ENCODE measurements at places on chromosomes 7 and 10.
A peak's percentile ranks its signal among the peaks of the same experiment; 100 is the strongest.

DNA sequence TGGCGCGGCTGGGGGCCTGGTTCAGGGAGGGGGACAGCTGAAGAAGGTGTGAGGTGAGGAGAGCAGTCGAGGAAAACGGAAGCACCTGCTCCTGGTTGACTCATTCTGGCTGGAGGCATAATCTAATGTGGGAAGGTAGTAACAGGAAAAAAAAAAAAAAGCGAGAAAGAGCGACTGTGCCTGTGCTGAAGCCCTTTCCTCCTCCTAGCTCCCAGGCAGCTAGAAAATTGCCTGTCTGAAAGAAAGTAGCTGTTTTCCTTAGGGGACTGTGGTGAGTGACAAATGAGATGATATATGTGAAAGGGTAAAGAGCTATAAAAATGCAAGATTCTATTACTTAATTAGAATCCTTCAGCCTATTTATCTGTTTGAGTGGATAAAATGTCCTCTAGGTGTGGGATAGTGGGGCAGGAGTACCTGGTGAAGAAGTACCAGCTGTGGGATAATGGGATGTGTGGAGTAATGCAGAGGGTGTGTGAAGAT, 4.9 kb upstream of the MEST start:
- DNase-seq = no peak

- DNase-seq = no peak
Measured at GRCh38 chr10:88158526-88159122, 295.2 kb downstream of the PTEN start.

DNA sequence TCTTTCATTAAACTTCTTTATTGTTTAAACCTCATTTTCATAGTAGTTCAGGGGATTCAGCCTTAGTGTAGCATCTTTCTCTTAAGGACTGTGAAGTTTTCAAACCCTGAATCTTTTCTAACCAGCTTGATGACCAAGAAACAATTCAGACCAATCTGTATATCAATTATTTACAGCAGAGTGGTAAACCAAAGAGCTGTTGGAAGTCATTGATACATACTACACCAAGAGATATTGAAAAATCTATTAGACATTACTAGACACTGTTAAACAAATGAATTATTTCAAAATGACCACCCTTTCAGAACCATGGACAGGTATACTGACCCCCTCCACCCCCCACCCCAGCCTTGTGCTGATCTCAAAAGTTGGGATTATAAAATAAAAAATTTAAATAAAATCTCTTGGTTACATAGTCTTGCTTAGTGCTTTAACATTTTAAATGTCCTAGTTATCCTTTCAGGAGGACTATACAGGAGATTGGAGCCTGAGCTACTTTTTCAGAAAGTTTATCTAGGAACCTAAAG, 143.9 kb upstream of the LSM8 start:
- DNase-seq = no peak

- DNase-seq = no peak
Measured at GRCh38 chr7:44811093-44811492, 14.6 kb downstream of the PPIA start.

DNA sequence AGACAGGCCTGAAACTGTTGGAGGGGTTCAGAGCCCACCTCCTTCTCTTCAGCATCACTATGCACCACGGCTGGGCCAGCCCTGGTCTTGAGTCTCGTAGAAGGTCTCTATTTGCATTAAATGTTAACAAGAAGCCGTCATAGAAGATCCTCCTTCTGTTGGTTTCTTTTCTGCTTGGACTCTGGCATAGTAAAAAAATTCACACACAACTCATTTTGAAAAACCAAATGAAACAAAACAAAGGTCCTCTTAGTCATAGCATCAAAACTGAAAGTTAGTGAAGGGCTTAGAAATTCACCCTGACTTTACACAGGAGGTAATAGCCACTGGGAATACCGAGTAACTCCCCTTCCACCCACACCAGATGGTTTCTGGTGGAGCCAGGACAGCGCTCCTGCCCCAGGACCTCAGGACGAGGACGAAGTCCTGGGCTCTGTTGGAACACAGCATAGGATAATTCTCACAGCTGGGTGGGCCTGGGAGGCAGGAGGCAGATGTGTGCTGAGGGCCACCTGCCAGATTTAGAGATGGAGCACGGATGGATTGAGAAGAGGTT, 248.4 kb upstream of the KLF6 start:
- DNase-seq = no peak

DNA sequence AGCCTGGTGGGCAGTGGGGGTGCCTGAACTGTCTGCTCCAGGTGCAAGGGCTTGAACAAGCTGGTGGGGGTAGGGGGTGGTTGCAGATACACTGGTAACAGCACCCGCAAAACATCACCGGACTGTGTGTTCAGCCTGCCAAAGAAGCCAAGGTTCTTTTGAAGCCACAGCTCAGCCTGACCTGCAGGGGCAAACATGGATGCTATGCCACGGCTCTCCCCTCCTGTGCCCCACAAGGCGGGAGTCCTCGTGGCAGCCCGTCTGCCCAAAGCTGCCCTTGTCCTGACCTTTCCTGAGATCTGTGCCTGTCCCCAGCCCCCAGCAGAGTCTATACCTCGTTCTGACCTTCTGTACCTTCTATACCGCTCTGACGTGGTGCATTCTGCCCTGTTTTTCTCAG, 285.7 kb downstream of the GLRX3 start:
- DNase-seq = no peak

GRCh38 chr10:31318382-31318853, 598 bp upstream of the ZEB1 start:
- peak; percentile 74 for DNase-seq

DNA sequence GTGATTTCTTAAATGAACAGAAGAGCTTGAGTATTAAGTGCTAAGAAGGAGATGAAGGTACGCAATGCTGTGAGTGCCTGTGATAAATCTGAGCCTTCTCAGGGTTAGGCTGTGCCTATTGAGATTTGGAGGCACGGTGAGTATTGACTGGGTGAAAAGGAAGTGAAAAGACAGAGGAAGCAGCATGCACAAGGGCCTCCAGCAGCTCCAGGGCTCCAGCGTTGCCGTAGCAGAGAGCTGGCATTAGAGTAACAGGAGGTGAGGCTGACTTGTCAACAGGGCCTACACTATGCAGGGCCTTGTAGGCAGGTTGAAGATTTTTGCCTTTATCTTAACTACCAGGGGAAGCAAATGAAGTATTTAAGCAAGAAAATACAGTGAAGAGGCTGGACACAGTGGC, 54.1 kb upstream of the PDCD4 start:
- no peak for DNase-seq

DNA sequence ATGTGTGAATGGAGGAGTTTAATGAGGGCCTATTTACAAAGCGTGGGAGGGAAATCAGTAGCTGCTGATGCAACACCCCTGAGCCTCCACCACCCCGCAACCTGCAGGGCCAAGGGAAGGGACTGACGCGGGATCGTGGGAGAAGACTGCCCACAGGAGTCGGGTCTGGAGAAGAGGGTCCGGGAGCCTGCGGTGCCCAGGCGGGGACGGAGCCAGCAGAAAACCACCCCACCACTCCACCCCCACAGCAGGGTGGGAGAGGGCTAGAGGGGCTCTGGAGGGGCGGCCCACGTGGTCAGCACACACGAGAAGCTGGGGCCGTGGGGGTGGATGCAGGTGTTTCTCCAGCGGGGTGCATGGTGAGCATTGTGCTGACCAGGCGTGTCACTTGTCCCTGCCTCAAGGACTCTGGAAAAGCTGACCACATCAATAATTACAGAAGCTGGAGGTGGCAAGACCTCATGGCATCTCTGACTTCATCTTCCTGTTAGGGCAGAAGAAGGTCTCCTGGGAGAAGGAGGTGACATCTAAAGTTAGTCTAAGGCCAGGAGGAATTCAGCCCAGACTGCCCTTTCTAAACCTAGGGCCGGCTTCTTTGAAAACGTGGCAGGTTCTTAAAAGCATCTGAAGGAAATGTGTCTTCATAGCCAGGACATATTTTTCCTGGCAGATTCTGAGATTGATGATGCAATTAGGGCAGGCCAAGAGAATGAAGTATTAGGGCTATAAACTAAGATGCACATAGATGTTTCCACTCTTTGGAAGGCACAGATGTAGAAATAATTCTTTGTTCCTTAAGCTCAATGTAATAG, 150.9 kb downstream of the RGS10 start:
- DNase-seq = no peak

DNA sequence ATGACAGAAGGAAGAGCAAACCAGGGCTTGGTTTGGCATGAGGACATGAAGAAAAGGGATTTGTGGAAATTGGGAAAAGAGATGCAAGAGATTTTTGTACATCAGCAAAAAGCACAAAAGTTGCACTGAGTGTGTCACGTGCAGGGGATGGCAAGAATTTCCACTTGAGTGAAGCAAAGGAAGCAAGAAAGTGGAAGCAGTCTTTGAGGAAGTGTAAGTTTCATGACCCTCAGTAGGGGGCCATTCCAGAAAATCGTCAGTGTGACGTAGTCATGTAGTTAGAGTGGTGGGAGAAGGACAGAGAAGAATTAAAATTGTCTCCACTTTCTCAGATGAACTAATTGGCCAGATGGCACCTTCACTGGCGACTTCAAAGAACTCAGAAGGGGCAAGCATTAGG, 123.3 kb upstream of the FZD1 start:
- DNase-seq = no peak

DNA sequence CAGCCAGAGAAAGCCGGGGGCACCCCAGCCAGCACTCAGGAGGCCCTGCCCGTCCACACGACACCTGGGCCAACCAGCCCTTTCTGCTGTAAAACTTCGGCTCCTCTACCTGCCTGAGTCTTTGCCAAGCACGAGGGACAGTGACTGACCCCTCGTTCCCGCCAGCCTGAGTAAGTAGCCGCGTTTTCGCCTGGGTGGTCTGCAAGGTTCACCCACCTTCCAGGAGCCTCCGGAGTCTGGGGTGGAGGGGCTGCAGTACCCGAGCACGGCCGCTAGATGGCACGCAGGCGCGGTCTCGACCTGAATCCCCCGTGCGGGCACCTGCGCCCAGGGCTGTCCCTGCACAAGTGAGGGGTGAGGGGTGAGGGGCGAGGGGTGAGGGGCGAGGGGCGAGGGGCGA, 192.7 kb downstream of the PTPRN2 start:
- peak; percentile 23 for DNase-seq

GRCh38 chr10:51789903-51790302, 90.5 kb upstream of the CSTF2T start:
- DNase-seq = no peak

DNA sequence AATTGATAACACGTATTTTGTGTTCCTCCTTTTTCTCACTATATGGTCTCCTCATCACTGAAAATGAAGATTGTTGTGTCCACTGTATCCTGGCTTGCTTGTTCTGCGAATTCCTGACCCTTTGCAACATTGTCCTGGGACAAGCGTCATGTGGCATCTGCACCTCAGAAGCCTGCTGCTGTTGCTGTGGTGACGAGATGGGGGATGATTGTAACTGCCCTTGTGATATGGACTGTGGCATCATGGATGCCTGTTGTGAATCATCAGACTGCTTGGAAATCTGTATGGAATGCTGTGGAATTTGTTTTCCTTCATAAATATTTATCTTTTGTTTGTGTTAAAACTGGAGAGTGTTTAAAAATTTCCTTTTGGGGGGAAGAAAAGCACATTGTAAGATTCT, 93.7 kb downstream of the MDFIC start:
- no peak for DNase-seq

GRCh38 chr10:114925587-114926586, 12.1 kb upstream of the TRUB1 start:
- DNase-seq = no peak

DNA sequence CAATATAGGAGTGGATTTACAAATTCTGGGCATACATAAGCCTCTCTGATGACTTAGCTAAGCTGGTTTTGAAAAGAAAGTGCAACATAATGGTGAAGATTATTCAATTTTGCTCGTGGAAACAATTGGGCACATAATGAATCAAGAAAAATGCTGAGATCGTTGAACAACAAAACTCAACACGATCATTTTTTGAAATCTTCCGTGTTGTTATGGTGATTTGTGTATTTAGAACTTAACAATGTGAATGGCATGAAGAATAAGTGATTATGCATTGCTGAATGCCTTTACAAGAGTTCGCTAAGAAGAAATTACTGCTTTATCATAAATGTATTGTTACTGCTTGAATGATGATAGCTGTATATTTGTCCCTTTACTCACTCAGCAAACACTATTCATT, 875.0 kb downstream of the CNTNAP2 start:
- DNase-seq = no peak

DNA sequence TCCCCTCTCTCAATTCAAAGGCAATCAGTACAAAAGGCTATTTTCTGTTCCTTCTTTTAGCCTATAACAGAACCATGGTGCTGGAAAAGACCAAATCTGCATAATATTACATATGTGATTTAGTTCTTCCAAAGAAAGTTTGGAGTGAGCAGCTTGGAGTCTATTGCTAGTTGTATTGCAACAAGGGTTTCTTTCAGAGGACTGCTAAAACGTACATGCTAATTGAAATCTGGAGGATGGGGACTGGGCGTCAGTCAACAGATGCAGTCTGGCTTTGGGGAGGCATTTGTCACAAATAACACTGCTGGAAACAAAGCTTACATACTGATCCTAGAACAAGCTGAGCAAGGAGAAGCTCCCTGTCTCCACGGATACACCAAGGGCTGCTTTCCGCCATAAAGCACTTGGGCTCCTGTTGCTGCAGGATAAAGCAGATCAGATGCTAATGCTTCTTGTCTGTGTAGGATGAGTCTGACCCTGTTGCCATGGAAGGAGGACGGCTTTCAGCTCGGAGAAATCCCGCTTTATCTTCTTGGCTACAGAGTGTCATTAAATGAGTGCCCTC, 883.5 kb downstream of the SORCS1 start:
- no peak for DNase-seq

GRCh38 chr7:157715071-157715937, 378.5 kb downstream of the DNAJB6 start:
- no peak for DNase-seq

- DNase-seq = no peak
Measured at GRCh38 chr10:63605197-63605967, 84.2 kb downstream of the REEP3 start.

GRCh38 chr10:100333661-100334440, 3.8 kb upstream of the PKD2L1 start:
- no peak for DNase-seq

DNA sequence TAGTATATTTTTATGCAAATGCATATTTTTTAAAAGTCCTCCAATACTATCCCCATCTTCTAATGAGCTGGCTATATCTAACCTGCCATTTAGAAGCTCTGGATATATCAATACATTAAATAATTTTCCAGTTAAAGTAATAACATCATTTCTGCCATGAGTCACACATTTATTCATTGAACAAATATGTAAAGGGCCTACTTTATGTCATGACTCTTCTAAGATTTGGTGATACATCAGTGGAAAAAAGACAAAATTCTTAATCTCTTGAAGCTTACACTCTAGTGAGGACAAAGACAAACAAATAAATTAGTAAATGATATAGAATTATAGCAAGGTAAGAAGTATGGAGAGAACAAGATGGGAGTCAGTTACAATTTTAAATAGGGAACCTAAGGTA, 716.8 kb upstream of the LRRTM3 start:
- no peak for DNase-seq

All from CD4-positive, alpha-beta T cell treated with Interleukin-1 beta for 1 hour (primary cell).